ENCODE measurements at places on chromosomes 5 and 9.

- no peak for DNase-seq
Measured at GRCh38 chr9:19650312-19650711, 138.5 kb downstream of the SLC24A2 start.

- no peak for DNase-seq
Measured at GRCh38 chr9:99814359-99814758, 7.3 kb upstream of the NR4A3 start.

DNA sequence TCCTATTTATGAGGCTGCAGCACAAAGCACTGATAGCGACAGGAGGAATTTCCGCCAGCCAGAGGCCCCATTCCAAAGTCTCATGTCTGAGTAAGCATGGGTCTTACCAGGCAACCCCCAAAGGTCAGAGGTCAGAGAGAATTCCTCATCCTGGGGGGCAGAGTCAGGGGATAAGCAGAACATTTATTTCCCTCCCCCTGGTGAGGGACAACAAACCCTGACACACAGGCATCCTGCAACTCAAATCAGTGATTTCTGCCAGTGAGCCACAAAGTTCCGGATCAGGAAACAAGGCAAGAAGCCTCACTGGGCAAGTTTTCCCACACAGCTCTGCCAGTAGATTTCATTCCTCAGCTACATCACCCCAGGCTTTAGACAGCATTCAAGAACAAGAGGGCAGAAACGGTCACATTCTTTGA lies 37.0 kb downstream of the ADAMTS12 start:
- DNase-seq: no peak

GRCh38 chr5:156913719-156914370 lies 49.2 kb downstream of the TIMD4 start:
- DNase-seq: peak; percentile 20

- DNase-seq: no peak
Measured at GRCh38 chr5:172943283-172943841, 15.9 kb upstream of the RPL26L1 start.

- no peak for DNase-seq
Measured at GRCh38 chr5:124979251-124979650, 232.8 kb upstream of the ZNF608 start.

Measured in effector memory CD8-positive, alpha-beta T cell (primary cell).